ENCODE measurements at places on chromosomes 5 and 9. TPM values are rescaled to one million over a fixed set of nuclear protein-coding genes. Genes with fewer than 3 reads are reported as not detected.

AGGF1 gene
- 16.3 TPM for total RNA-seq

FLT4 gene
- 5.3 TPM for total RNA-seq

POU5F2 gene
- total RNA-seq, result 3.1 TPM

PPP2R2B gene
- 19.6 TPM for total RNA-seq

AJM1 gene
- total RNA-seq, result 0.82 TPM

FSTL4 gene
- total RNA-seq, result not detected

LCN1 gene
- total RNA-seq, result not detected

ZBTB43 gene
- total RNA-seq, result 7.8 TPM

IFNE gene
- total RNA-seq, result not detected

TSPAN17 gene
- total RNA-seq, result 22.4 TPM

HACD4 gene
- total RNA-seq, result 10.5 TPM

UBE2QL1 gene
- 5.0 TPM for total RNA-seq
